ENCODE measurements at places on chromosomes 7 and 10.
A peak's percentile ranks its signal among the peaks of the same experiment; 100 is the strongest.

DNA sequence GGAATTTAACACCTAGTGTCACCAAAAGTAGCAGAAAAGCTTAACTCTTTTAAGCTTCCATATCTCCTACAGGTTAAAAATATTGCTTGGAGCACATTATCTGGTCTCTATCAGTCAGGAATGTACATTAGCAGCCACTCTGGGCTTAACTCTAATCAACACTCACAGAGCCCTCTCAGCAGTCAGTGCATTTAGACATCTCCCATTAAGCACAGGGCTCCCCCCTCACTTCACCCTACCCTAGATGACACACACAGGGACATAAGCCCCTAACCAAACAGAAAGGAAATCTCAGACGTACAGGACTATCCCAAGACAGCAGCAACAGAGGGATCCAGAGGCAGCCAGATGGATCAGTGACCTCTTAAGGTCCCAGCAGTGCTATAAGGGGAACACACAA is 26.4 kb downstream of the FBXW4 start:
- no peak for DNase-seq
- no peak overlapping the region for H3K27ac ChIP-seq
- peaks cover 45% of the 10 kb centered on the region for H3K36me3 ChIP-seq
- H3K4me1 ChIP-seq, result peaks cover 44% of the 10 kb centered on the region
- peaks cover 4% of the 10 kb centered on the region for H3K27me3 ChIP-seq
- H3K4me3 ChIP-seq, result peak overlapping the region; percentile 58

- no peak overlapping the region for H3K27ac ChIP-seq
- peaks cover 37% of the 10 kb centered on the region for H3K36me3 ChIP-seq
- DNase-seq, result no peak
- no peak overlapping the region for H3K4me3 ChIP-seq
Measured at GRCh38 chr10:103616705-103617601, 123.4 kb downstream of the NEURL1 start.

DNA sequence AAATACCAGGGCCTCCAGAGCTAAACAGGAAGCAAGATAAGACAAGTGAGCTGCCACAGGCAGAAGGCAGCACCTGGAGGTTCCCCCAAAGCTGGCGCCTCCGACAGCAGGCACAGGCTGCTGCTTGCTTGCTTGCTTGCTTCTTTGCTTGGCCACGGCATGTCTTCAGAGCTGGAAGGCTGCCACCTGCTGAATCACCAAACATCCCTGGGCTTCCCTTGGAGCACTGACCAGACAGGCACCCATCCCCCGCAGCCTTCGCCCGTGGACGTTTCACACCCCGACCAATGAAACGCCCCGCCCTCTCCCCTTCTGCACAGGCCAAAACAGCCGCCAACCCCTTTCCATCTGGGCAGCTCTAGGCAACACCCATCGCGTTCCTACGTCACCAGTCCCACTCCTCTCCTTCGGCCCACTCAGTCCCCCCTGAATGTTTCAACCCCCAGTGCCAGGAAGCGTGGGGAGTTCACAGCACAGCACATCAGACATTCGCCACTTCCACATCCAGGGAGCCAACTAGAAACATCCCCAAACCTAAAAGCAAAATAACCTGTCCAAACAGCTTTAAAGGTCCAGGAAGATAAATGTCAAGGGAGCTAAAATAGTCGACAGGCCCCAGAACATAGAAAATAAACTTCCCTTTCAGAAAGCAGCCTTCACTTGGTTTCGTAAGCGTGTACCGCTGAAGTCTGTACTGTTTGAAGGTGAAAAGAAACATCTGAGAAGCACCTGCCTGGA is 1.6 kb downstream of the SGMS1 start:
- H3K27me3 ChIP-seq, result peaks cover 13% of the 10 kb centered on the region
- DNase-seq, result peak; percentile 43
- no peaks in the 10 kb centered on the region for H3K36me3 ChIP-seq
- H3K27ac ChIP-seq, result peak overlapping the region; percentile 39
- peak overlapping the region; percentile 95 for H3K4me3 ChIP-seq
- H3K4me1 ChIP-seq, result peaks cover 20% of the 10 kb centered on the region

DNA sequence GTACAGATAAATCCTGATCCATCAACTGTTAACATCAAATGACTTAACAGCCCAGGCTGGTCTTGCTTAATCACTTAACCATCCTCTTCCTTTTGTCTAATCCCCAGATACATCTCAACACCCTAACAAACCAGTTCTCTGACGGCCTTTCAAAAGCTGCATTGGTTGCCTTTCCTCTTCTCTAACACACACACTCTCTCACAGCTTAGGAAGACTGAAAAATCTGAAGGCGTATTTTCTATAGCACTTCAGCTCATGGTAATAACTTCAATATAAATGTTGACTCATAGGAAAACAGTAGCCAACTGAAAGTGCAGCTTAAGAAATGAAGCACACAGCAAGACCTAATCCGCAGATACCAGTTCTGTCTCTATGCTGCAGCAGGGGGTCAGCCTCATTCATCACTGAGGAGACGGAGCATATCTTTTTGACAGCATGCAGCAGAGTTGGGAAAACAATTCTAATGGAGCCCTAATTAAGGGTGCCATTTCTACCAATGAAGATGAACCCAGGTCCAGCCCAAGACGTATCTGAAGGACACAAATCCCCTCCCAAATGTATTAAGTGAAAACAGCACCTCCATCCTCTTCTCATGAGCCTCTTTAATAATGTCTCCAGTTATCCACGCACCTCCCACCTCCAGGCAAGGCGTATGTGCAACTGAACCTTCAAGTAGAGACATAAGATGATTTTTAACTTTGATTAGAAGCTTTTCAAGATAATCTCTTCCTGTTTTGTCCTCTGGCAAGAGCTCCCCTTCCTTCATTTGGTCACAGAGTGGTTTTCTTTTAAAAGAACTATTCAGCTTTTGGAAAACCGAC is 211.7 kb upstream of the NFE2L3 start:
- no peak for DNase-seq
- H3K27me3 ChIP-seq, result no peaks in the 10 kb centered on the region
- H3K36me3 ChIP-seq, result no peaks in the 10 kb centered on the region
- no peak overlapping the region for H3K4me3 ChIP-seq
- no peak overlapping the region for H3K27ac ChIP-seq

DNA sequence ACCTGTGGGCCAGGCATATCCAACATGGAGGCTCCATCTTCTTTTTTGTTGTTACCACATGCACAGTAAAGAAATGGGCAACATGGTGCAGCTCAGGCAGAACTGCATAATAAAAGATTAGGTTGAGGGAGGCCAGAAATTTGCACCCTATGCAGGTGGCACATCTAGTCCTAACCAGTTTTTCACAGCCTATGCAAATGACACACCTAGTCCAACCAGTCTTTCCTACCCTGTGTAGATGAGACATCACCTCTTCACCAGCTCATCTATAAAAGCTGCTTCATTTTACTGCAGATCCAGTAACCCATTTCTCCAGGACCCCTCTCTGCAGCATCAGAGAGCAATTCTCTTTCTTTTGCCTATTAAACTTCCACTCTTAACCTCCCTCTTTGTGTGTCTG is 411.0 kb upstream of the PCDH15 start:
- no peaks in the 10 kb centered on the region for H3K36me3 ChIP-seq
- H3K27me3 ChIP-seq, result no peaks in the 10 kb centered on the region
- no peak for DNase-seq
- no peak overlapping the region for H3K4me3 ChIP-seq

- no peak for DNase-seq
- no peaks in the 10 kb centered on the region for H3K36me3 ChIP-seq
- no peak overlapping the region for H3K27ac ChIP-seq
- peaks cover 3% of the 10 kb centered on the region for H3K27me3 ChIP-seq
- H3K4me3 ChIP-seq, result no peak overlapping the region
Measured at GRCh38 chr7:31690935-31691334, 3.9 kb downstream of the PPP1R17 start.
